Posterior vena cava (tissue), 2 donors: ENCODE measurements at places on chromosomes 7 and 10. TPM values are rescaled to one million over a fixed set of nuclear protein-coding genes. Genes with fewer than 3 reads are reported as not detected.

VSTM4 gene
- total RNA-seq, result 14.9 TPM

PDK4 gene
- 433 TPM for total RNA-seq

LRRTM3 gene
- not detected for total RNA-seq

IQCE gene
- 19.1 TPM for total RNA-seq

NODAL gene
- total RNA-seq, result not detected

INMT gene
- 83.8 TPM for total RNA-seq

LIPN gene
- 0.32 TPM for total RNA-seq

RBM33 gene
- 48.8 TPM for total RNA-seq

CAMK2B gene
- total RNA-seq, result 3.5 TPM

CNNM2 gene
- 7.3 TPM for total RNA-seq

NXPH1 gene
- not detected for total RNA-seq

HABP2 gene
- not detected for total RNA-seq

TSPAN12 gene
- total RNA-seq, result 7.5 TPM

EVX1 gene
- total RNA-seq, result not detected

GPRIN2 gene
- not detected for total RNA-seq

PRR15 gene
- 1.1 TPM for total RNA-seq

LYZL2 gene
- total RNA-seq, result not detected

HOXA10 gene
- total RNA-seq, result 9.2 TPM

OR6B1 gene
- not detected for total RNA-seq

ADAM22 gene
- 11.5 TPM for total RNA-seq

PHKG1 gene
- 3.8 TPM for total RNA-seq

IL6 gene
- 65.6 TPM for total RNA-seq

ADGRA1 gene
- 0.56 TPM for total RNA-seq

FHIP2A gene
- 38.1 TPM for total RNA-seq

CCDC172 gene
- total RNA-seq, result not detected

C1QL3 gene
- total RNA-seq, result not detected

OR6V1 gene
- not detected for total RNA-seq

CYP2C19 gene
- not detected for total RNA-seq

PRKG1 gene
- total RNA-seq, result 94.5 TPM

NHLRC2 gene
- 30.9 TPM for total RNA-seq

CYP17A1 gene
- total RNA-seq, result 1.6 TPM

CPA4 gene
- total RNA-seq, result 0.62 TPM

HACD1 gene
- total RNA-seq, result 83.0 TPM

KCNMA1 gene
- total RNA-seq, result 117 TPM
